ENCODE measurements at places on chromosomes 1 and 21. TPM values are rescaled to one million over a fixed set of nuclear protein-coding genes. Genes with fewer than 3 reads are reported as not detected.
A peak's percentile ranks its signal among the peaks of the same experiment; 100 is the strongest.

RIPPLY3 gene
- not detected for total RNA-seq

ITSN1 gene
- 35.0 TPM for total RNA-seq

DNA sequence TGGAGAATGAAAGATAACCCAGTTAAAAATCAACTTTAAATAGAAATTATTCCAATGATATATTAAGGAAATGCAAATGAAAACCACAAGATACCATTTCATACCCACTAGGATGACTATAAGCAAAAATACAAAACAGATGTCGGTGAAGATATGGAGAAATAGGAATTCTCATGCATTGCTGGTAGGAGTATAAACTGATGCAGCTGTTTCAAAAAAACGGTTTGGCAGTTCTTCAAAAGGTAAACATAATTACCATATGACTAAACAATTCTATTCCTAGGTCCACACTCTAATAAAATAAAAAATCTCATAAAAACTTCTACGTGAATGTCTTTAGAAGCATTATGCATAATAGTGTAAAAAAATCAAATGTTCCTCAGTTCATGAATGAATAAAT is 763.3 kb upstream of the BRINP3 start:
- no peak for DNase-seq

DNA sequence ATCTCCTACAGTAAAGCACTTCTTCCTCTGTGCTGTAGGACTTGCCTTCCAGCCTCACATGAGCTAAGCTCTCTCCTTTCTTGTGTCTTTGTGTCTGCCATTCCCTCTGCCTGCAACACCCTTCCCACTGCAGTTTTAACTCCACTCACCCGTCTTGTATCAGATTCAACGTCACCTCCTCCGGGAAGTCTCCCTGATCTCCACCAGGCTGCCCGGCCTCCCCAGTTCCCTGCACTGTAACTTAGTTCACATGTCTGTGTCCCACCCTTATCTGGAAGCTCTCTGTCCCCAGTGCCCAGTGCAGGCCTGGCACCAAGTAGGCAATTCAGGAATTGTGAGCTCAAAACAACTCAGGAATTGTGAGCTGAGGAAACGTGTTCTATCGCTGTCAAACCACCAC is 96.4 kb downstream of the GLIS1 start:
- no peak for DNase-seq

DNA sequence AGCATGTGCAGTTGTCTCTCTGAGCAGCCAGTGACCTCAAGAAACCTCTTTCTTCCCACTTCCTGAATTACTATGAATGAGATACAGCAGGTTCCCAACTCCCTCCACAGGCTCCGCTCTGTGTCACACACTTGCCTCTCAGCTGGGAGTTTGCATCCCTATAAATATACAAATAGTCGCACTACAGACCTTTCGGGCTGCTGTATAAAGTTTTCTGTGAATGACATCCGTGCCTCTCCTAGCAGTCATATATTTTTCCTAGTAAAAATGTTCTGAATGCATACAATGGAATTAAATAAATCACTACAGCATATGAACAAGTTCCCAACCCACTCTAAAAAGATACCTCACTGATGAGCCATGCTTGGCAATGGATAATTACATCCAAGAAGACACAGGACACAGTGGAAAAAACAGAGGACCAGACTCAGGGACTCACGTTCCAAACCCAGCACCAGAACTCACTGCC is 66.8 kb downstream of the CAPZB start:
- DNase-seq: no peak

GRCh38 chr1:1240822-1241587 is 5.5 kb downstream of the C1QTNF12 start:
- peak; percentile 22 for DNase-seq

Measured in fibroblast of the aortic adventitia (primary cell).